WERI-Rb-1 (cell line): ENCODE measurements at places on chromosomes 1 and 21.

DNA sequence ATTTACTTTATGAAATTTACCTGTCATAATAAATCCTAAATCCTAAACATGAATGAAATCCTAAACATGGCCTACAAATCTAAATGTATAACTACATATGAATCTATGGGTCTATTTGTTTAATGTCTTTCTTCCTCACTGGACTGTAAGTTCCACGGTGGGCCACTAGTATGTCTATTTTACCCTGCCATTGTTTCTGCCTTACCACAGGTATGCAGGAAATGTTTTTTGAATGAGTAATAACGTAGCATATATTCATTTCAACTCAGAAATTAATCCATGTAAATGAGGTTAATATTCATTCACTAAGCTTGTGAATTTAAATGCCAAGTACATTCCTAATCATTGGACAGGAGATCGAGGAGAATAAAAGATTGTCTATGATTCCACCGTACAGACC lies 35.3 kb downstream of the B3GALNT2 start:
- no peak for DNase-seq

DNA sequence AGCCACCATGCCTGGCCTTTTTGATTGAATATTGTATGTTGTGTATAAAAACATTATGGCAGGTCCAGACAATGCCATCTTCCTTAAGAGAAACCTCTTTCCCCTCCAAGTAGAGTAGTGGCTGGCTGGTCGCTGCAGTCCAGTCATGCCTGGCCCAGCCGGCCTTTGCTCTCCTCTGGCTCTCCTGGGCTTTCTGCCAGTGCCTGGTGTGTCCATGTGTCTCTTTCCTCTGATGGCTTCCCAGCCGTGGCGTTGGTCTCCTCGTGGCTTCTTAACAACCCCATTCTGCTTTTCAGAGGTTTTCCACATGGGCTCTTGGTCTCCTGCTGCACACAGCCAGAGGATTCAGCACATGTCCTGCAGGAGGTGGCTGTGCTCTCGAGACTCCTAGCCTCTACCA lies 58.7 kb downstream of the DIP2A start:
- DNase-seq, result no peak

- no peak for DNase-seq
Measured at GRCh38 chr1:98741164-98741563, 79.6 kb downstream of the SNX7 start.

DNA sequence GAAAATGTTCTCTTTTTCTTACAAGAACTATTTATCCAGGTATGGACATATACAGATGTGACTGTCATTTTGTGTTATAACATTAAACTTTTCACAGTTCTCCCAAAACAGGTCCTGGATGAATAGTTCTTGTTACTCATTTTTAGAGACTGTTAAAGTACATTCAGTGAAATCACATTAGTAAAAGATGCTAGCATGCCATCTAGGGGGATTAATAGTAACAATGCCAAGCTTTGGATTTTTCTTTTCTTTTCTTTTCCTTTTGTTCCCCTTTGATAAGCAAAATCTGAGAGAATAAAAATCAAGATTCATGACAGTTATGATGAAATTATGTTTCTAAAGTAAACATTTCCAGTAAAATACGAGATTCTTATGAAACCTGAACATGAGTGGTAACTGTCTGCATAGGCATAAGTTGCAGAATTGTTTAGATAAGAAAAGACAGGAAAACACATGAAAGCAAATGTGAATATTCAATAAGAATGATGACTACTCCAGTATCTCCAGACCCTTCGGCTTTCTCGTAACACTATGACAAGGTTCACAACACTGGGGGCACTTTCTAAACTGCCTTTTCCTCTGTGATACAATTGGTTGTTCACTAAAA lies 77.5 kb downstream of the TPR start:
- no peak for DNase-seq

- DNase-seq, result no peak
Measured at GRCh38 chr1:145740269-145740668, 21.0 kb downstream of the CD160 start.

DNA sequence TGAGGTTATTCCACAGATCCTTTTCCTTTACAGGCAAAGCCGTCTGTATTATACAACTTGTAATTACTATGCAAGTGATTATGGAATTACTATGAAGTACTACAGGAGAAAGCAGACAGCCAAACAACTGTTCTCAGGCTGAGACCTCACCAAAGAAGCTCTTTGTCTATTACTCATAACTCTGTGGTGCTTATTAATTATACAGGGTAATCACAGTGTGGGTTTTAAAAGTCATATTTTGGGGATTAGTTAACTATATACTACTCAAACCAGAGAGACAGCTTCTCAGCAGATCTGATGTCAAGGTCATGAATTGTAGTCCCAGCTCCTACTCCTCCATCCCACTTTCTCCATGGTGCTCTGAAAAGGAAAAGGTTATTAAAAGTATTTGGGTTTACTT lies 49.6 kb downstream of the CTTNBP2NL start:
- no peak for DNase-seq

DNA sequence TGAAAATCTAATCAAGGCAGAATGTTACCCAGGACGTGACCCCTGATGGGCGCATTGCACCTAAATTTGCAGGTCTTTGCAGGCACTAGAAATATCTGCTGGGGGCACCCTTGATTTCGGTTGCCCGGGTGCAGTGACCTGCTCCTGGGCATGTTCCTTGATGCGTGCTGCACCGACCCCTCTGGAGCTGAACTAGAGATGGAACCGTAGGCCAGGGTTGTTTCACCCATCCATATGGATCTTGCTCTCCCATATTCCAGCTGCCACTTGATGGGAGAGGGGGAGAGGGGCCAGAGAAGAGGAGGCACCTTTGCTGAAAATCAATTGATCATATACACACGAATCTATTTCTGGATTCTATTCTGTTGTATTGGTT lies 8.4 kb upstream of the COL18A1 start:
- no peak for DNase-seq

DNA sequence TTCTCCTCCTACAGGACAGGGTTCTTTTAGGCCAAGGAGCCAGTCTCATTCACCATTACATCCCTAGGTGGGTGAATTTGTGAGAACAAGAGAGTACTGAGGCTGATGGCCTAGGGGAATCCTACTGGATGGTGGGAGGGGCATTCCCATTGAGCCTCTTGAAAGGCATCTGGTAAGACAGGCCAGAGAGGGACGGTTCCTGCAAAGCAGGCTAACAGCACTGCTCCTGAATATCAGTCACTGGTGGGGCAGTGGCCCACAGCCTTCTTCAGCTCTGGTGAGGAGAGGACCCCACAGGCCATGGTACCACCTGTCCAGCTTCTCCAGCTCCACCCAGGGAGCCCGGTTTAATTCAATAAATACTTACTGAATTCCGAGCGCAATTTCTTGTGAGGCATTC lies 125.9 kb upstream of the EDN2 start:
- DNase-seq, result no peak

DNA sequence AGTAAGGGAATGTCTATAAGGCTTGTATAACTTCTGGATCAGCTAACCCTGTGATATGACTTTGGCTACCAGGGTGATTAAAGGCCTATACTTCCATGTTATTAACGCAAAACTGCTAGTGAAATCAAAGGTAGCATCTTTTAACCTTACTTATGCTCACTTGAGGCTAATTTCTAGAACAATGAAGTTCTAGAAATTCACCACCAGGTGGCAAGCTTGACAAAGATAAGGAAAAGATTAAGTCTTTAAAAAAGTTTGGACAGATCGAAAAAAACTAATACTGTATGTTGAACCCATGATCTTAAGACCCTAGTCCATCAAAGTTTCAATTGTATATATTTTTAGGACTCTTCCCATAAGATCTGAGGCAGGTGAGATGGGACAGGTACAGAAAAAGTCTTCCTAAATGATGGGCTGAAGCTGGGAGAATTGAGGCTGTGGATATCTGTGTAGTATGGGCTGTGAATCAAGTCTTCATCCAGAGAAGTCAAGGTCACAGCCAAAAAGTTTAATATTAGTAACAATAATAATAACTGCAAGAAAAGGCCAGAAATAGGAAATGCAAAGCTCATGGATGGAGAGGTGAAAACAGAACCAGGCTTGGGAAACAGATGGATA lies 18.8 kb downstream of the KYAT3 start:
- no peak for DNase-seq

GRCh38 chr1:240212556-240212955 lies 120.9 kb downstream of the FMN2 start:
- DNase-seq, result no peak

DNA sequence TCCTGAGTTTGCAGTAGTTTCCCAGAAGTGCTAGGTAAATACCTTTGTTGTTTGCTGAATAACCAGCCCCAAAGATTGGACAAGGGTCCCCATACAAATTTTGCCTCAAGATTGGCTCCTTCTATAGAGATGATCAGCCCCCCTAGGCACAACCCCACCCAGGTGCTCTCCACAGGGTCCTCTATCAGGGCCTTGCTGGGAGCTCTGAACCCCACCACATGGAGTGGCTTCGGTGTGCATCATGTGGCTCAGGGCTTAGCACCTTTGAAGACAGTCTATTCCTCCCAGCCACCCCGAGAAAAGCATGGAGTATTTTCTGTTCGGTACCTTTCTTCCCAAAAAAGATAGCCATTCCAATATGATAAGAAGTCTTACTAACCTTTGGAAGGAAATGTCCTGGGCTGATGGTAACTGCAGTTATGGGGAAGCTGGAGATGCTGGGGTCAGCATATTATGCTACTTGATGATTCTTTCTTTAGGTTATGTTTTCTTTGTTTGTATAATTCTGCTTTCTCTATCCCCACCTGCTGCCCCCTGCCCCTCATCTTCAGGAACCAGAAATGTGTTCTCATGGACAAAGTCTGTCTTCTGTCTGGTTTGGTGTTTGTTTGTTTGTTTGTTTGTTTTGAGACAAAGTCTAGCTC lies 5.0 kb upstream of the TSPAN1 start:
- DNase-seq, result no peak

GRCh38 chr1:71464016-71464415 lies 383.2 kb upstream of the ZRANB2 start:
- no peak for DNase-seq

DNA sequence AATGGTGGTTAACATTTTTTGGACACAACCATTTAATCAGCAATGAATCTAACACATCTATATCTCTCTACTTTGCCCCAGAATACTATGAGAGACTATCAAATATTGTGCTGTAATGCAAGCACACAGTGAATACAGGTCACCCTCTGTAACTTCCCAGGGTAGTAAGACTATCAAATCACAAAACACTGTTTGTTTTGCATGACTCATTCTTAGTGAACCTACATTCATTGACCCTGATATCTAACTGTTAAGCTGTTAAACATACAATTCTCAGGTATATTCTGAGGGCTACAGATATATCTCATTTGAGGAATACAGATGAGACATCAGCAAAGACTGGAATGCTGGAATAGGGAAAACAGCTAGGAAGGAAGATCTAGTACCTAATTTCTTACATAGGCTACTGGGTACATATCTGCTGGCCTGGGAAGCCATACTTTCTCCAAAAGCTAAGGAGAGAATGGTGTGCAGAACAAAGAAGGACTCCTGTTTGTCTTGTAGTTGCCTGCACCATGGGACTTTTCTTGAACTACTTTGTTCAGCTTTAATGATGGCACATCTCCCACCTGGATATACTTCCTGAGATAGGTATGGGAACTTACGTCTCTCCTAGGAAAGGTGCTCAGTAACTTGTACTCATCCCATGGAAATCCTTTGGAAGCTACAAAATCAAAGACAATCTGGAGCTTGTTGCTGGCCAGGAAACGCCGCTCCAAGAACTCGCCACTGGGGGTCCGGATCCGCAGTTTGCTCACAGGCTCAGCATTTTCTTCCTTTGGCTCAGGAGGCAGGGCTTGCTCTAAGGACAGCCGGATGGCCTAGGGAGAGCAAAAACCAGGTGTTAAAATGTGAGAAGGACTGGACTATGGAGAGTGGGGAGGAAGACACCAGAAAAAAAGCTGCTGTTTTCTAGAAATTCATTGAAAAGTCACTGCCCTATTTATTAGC lies 51.9 kb upstream of the DMRTA2 start:
- no peak for DNase-seq

DNA sequence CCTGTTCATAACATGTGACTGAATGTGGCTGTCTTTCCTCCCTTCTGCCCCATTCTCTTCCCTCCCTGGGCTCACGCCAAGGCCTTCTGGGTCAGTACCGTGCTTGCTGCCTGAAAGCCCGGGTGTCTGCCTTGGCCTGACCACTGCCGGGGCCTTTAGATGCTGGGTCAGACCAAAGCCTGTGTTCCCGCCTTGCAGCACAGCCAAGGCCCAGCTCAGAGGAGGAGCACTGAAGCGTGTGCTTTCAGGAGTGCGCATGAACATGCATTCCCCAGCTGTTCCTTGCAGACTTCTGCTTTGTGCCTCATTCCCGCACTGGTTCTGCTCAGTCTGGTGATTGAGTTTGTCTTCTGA lies 27.0 kb upstream of the SARS1 start:
- DNase-seq, result no peak

GRCh38 chr1:6080469-6080868 lies 34.8 kb downstream of the KCNAB2 start:
- DNase-seq, result peak; percentile 25

DNA sequence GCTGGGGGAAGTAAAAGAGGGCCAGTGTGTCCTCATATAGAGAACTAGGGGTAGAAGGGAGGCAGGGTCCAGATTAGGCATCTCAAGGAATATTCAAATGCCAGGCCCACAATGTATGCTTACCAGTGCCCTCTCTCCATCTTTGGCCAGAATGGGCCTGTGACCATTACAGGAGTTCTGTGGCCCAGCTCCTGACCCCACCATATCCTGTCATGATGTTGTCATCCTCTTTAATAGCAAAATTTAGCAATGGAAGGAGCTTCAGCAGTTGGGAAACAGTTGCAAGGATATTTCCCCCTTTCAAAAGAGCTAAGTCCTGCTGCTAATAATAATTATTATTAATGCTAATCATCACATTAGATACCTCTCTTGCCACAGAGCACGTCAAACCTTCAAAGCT lies 49.3 kb upstream of the JUN start:
- DNase-seq, result no peak

GRCh38 chr21:41316200-41317062 lies at the start of gene FAM3B:
Gene FAM3B (plus strand): TSS chr21:41316801. CDS start chr21:41316880, 79 bp downstream.
- no peak for DNase-seq

DNA sequence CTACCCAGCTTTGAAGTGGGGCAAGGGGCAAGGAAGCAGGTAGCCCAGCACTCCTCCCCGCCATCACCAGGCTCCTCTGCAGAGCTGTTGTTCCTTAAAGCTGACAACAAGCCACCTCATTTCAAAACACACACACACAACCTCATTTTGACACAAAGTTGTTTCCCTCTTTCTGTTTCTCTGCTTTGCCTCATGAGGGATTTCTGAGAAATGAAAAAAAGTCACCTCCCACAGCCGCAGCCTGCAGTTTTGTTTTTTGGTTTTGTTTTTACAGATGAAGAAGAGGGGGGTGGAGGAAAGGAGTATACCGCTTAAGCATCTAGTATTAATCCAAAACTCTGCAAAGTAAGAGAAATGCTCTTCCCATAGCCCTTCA lies 12.1 kb downstream of the MCL1 start:
- no peak for DNase-seq

GRCh38 chr1:155166471-155167165 lies 6.5 kb downstream of the KRTCAP2 start:
- DNase-seq, result peak; percentile 25

DNA sequence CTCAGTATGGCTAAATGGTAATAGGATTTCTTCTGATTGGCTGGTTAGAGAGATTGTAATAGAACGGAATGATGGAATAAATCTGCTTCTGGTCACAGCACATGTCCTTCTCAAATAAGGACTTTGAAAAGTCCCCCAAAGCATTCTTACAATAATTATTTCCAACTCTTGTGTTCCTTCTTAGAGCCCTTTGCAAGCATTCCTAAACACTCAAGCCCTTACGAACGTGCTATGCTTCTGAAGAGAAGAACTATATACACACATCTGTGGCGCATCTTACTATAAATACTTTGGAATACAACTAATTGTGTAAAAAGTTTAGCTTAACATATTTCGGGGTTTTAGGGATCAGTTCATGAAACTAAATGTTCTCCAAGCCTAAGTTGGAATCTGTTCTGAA lies 25.6 kb downstream of the CLIC4 start:
- DNase-seq, result no peak
